ENCODE measurements at places on chromosomes 6 and 20.

DNA sequence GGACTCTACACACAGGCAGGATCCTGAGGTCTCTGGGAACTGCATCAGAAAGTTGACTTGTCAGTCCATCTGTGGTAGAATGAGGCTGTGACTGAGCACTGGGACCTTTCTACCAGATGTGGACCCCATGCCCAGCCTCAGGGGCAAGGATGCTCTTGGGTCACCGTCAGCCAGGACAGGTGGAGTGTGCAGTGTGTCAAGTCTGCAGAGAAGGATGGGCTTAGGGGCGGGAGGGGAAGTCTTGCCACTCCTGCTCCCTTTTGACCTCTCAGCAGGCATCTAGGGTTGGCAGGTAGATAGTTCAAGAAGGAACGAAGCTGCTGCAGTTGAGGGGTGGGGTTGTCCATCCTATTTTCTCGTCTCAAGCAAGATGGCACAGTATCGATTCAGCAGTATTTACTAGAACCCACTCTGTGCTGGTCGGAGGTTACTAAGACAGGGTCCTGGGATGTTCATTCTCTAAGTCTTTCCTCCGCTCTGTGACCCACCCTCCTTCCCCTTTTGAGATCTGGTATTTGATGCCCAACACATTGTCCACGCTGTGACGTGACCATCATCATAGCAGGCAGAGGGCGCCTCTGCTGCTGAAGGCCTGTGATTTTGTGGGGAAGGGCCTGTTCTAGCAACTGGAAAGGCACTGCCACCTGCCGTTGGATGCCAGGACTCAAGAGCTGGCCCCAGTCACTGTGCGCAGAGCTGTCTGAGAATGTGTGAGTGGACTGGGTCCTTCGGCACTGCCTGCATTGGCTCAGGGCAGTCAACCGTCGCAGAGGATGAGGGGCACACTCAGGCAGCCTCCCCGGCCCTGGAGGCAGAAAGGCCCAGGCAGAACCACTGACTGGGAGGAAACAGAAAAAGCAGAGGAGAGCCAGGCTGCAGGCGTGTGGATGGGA, 23.2 kb downstream of the RBCK1 start:
- peak; percentile 70 for DNase-seq

- DNase-seq, result peak; percentile 56
Measured at GRCh38 chr20:63215101-63216040, 560 bp downstream of the YTHDF1 start.

DNA sequence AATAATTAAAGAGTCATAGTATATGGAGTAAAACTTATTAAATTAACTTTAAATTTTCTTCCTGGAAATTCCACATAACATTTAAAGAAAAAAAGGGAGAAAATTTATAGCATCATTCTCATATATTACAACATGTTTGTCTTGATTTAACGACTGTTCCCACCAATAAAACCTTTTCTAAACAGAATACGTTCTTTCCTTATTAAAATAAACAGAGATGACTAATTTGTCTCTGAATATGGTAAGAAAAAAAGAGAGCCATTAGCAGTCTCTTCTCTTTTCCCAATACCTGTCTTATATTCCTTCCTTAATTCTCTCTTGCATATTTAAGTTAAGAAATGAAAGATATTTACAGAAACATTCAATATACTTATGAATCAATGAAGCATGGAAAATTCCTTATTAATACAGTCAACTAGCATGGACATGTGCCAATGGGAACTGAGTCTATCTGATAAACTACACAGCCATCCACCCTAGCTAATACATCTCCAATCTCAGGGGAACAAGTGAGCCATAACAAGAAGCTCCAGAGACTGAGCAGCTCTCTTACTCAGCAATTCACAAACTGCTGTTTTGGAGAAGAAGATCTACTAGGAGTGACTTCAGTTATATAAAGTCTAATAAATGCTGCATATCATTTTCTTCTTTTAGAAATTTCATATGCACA, 347.1 kb upstream of the MANEA start:
- peak; percentile 78 for DNase-seq

- no peak for DNase-seq
Measured at GRCh38 chr6:168097621-168098430, 18.8 kb upstream of the FRMD1 start.

DNA sequence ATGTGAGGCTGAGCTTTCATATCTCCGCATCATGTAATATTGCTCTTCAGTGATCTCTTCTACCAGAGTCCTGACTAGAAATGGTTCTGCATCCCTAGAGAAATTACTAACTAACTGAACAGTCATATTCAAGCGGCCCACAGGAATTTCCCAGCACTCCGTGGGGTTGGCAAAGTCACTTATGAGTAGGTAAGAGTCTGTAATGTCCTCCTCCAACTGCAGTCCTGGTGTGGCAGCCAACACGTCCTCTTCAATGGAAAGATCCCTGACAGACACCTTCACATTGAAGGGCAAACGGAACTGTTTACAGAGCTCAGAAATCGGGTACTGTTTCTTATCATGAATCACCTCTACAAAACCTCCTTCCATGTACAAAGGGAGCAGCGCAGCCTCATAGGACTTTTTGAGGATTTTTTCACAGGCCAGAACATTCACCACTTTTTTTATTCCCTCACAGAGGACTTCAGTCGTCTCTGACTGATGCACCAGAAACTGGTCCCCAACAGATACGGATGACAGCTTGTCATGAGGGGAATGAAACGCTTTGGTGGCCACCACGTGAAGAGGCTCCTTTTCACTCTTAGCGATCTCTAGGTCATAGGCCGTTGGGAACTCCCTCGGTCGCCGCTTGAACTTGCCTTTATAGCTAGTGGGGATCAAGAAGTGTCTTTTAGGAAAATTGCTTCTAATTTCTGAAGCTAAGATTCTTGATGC, 87.7 kb downstream of the THEMIS start:
- no peak for DNase-seq

DNA sequence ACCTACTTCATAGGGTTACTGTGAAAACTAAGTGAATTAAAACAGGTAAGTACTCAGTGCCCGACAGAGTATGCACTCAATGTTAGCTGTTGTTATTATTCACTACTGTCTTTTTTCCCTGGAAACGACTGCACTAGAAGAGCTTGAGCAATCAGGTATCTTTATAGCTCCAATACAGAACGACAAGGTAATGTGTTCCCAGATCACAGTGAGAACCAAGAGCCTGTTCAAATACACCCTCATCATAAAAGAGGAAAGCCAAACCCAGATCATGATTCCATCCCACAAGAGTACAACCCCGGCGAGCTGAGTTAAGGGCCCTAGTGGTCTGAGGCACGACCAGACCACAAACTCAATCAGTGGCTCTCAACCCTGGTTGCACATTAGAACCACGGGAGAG, 9.8 kb downstream of the MRPS18A start:
- DNase-seq, result no peak

- DNase-seq, result no peak
Measured at GRCh38 chr20:9261781-9262180, 192.9 kb downstream of the PLCB4 start.

DNA sequence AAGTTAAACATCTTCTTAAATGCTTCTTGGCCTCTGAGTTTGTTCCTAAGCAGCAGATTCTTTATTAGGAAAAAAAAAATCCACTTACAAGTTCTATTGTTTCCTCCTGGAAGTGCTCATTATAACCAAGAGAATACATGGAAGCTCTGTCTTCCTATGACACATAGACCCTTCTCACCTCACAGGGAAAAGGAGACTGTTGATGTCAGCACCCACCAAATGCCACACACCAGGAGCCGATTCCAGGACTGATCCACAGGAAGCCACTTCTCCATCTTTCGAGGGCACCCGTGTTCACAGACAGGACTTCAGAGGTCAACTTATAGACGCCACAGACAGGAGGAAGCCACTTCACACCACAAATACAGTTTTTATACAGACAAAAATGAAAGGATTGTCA, 13.4 kb upstream of the BNIP5 start:
- DNase-seq, result no peak

DNA sequence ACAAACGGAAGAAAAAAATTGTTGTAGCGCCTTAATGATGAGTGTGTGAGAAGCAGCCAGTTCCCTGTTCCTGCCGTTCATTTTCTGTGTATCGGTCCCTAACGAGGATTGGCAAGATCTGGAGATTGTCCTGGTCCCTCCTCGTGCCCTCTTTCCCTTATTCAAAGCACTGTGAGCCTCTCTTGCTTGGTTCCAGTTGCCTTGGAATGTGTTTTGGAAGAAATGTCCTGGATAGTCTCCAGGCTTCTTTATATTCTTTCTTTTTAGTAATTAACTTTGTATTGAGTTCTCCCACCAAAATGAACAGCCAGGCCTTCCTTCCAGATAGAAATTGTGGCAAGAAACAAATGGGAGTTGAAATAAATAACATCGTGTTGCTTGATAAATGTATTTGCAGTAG, 348.3 kb downstream of the CDH26 start:
- DNase-seq, result no peak

- no peak for DNase-seq
Measured at GRCh38 chr20:56368351-56369134, 9.8 kb downstream of the FAM210B start.

DNA sequence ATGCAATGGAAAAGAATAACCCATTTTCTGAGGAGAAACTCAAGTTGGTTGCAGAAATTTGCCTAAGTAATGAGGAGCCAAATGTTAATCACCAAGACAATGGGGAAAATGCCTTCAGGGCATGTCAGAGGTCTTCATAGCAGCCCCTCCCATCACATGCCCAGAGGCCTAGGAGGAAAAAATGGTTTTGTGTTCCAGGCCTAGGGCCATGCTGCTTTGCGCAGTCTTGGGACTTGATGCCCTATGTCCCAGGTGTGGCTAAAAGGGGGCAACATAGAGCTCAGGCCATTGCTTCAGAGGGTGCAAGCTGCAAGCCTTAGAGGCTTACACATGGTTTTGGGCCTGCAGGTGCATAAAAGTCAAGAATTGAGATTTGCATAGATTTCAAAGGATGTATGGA, 485.9 kb downstream of the EYS start:
- no peak for DNase-seq

- DNase-seq, result no peak
Measured at GRCh38 chr6:4682431-4683097, 93.6 kb upstream of the CDYL start.

DNA sequence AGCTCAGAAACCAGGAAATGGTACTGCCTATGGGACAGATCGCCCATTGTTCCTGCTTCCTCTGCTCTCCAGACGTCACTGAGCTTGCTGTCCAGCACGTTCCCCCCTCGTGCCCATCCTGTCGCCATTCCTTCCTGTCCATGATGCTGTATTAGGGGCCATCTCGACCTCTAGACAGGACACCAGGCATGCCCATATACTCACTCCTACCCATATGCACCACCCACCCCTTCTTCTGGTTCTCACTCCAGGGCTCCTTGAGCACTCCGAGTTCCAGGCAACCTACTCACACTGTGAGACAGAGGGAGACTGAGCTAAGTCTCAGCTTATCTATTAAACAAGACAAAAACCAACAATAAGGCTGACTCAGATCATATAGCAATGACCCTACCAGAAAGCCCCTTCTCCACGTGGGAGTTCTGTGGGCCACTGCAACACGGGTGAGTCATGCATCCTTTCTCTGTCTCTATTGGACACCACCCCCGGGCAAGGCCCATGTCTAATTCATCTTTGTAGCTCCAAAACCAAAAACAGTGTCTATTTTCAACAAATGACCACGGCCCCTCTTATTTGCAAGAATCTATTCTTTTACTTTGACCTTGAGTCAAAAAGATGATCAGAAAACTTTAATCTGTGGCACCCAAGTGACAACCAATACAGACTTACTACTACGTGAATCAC, 65.7 kb downstream of the PSMG4 start:
- no peak for DNase-seq

- DNase-seq, result peak; percentile 6
Measured at GRCh38 chr6:111114482-111114881, 27.2 kb downstream of the SLC16A10 start.

DNA sequence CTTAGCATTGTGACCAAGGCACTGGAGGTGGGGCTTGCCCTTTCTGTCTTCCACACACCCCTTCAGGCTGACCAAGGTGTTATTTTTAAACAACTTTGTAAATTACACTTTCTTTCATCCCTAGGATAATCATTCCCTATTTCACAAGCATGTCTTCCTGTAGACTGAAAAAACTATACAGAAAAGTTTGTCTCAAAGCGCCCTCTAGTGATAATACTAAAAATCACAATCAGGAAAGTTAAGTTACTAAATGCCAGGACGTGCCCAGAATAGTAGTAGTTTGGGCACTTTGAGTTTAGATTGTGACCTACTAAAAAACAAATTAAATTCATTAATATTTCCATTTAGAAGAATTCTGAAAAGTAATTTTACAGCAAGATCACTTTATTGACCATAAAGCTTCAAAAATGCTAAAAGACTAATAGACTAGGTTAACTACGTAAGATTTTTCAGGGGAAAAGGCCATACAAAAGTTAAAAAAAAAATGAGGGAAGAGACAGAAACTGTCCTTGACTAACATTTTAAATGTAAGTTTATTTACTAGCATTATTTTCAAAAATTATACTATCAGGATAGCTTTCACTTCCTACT, 123.3 kb upstream of the DUSP22 start:
- DNase-seq, result peak; percentile 59

- DNase-seq, result no peak
Measured at GRCh38 chr6:137978252-137978896, 111.3 kb downstream of the TNFAIP3 start.

GRCh38 chr6:107695061-107695720, 128.9 kb downstream of the SCML4 start:
- DNase-seq, result peak; percentile 47

DNA sequence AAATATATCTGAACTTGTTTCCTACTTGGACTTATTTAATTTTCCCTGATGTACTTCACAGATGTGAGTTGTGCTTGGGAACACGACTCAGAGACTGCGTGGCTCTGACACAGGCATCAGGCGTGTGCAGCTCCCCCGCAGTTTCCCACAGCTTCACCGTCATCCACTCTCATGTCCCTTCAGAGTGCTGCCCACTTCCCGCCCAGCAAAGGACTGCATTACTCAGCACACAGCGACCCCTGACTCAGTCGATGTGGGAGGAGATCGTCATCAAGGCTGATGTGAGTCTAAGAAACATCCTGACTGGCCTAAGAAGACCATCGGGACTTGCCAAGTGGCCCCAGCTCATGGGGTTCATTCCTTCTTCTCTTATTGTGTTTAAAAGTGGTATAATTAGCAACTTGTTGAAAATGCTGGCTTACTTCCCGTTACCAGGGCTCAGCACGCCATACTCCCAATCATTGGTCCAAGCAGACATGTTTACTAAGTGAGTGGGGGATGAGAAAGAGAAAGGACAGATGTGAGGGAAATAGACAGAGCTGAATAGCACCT, 539.4 kb upstream of the JARID2 start:
- peak; percentile 98 for DNase-seq

DNA sequence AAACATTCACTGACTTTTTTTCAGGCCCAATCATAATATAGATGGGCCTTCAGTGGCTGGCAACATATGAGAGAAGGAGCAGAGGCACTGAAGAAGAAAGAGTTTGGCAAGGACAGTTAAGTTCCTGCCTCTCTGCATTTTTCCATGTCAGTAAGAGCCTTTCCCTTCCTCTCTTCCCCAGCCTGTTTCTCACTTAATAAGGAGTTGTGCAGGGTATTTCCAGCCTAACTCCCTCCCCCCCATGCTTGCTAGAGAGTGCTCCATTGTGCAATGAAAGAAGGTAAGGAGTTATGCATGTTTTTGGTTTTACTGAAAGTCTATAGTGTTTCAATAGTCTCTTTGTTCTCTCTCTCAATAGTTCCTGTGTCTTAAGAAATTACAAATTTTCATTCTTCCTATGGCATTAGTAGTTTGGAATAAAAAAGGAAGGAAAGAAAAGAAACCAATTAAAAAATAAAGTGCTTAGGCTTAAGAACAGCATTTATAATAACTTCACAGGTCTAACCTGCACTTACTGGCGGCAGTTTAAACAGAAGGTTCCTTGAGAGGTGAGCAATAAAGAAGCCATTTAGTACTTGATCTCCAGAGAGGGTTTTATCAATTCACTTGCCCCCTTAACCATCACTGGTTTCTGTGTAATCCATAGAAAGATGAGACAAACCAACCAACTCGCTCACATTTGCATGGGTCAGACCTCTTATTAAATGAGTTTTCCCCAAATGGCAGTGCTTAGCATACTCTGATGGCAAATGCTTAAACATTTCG, 251.1 kb downstream of the PTPRT start:
- DNase-seq, result no peak

Measured in HCEC 1CT (cell line).